Muscle of leg (tissue), 16 donors: ENCODE measurements at places on chromosomes 12 and 14. TPM values are rescaled to one million over a fixed set of nuclear protein-coding genes. Genes with fewer than 3 reads are reported as not detected.

GRCh38 chr14:58733451-58734208 lies 95.9 kb downstream of the DACT1 start:
- no peak overlapping the region for H3K27ac ChIP-seq
- no peaks in the 10 kb centered on the region for H3K27me3 ChIP-seq
- peaks cover 2% of the 10 kb centered on the region for H3K4me1 ChIP-seq
- no peak overlapping the region for H3K4me3 ChIP-seq

- no peaks in the 10 kb centered on the region for H3K27me3 ChIP-seq
- peak; percentile 74 for DNase-seq
- H3K4me3 ChIP-seq: no peak overlapping the region
- H3K4me1 ChIP-seq: no peaks in the 10 kb centered on the region
- no peaks in the 10 kb centered on the region for H3K36me3 ChIP-seq
- H3K27ac ChIP-seq: no peak overlapping the region
Observed at GRCh38 chr14:27410981-27411380, 813.1 kb upstream of the NOVA1 start.

Gene ACSS3
- 8.8 TPM for polyA plus RNA-seq

GRCh38 chr12:15688202-15688736 lies 100.9 kb downstream of the EPS8 start:
- DNase-seq: peak; percentile 50
- H3K4me3 ChIP-seq: no peak overlapping the region
- H3K27me3 ChIP-seq: no peaks in the 10 kb centered on the region
- peaks cover 5% of the 10 kb centered on the region for H3K4me1 ChIP-seq
- H3K27ac ChIP-seq: peak overlapping the region; percentile 66

Gene MUCL1
- polyA plus RNA-seq: not detected

Gene SYNJ2BP
- polyA plus RNA-seq: 23.0 TPM

DNA sequence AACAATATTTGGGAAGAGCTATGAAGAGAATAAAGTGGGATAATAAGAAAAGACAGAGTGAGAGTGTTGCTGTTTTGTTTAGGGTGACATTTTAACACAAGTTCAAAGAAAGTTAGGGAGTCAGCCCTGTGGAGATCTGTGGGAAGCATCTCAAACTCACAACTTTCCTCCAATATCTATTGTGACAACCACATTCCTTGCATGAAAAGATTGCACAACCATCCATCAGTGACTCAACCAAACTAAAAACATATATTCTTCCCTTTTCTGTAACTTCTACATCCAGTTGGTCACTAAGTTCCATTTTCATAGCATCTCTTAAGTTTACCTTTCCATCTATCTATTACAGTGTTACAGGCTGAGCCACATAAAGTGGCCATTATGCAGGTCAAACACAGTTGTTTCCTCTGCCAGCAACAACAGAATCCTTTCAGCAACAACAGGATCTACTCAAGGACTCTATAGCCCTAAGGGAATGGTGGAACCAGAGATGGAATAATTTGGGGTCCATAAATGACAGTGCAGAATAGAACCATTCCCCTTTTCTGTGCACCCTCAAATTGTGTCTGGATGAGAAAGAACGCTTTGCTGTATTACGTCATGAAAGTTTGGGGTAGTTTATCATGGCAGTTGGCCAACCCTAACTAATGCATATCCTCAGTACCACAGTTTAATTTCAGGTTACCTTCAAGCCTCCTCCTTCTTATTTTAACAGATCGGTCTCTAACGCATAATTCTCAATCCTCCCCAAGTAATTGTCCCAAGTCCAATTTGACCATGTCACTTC lies 118.8 kb downstream of the ST8SIA1 start:
- no peaks in the 10 kb centered on the region for H3K4me1 ChIP-seq
- H3K4me3 ChIP-seq: no peak overlapping the region
- H3K27ac ChIP-seq: no peak overlapping the region
- no peak for DNase-seq
- H3K36me3 ChIP-seq: no peaks in the 10 kb centered on the region
- H3K27me3 ChIP-seq: no peaks in the 10 kb centered on the region

- H3K4me3 ChIP-seq: no peak overlapping the region
- peaks cover 12% of the 10 kb centered on the region for H3K4me1 ChIP-seq
- no peaks in the 10 kb centered on the region for H3K27me3 ChIP-seq
Observed at GRCh38 chr14:68260121-68260520, 440.5 kb downstream of the RAD51B start.

DNA sequence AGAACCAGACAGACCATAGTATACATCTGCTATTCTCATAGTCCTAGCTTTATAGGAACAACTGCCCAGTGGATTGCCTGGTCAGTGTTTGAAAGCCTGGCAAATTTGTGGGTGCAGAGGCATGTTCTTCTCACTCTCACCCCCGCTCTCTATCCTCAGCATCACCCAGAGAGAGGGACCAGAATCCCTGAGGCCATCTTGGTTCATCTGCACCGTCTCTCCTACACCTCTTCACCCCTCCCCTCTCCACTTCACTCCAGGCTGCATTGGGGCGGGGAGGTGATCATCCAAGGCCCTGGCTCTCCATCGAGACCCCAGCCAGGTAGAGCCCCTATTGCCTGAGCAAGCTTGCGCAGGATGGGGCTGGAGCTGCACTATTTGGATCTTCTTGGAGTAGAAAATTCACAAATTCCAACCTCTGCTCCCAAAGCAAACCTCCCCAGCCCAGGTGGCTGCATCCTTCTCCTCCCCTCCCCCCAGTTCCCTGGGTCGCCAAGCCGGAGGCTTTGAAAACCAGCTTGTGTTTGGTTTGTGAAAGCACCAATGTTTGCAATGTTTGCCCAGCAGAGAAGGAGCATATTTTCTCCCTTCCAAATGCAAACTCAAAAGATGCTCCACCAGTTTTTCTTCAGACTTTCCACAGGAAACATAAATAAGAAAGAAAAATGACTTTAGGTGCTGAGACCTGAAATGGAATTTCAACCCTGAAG lies 18.6 kb upstream of the COL2A1 start:
- no peak for DNase-seq
- peaks cover 7% of the 10 kb centered on the region for H3K4me1 ChIP-seq
- no peak overlapping the region for H3K4me3 ChIP-seq
- no peak overlapping the region for H3K27ac ChIP-seq

DNA sequence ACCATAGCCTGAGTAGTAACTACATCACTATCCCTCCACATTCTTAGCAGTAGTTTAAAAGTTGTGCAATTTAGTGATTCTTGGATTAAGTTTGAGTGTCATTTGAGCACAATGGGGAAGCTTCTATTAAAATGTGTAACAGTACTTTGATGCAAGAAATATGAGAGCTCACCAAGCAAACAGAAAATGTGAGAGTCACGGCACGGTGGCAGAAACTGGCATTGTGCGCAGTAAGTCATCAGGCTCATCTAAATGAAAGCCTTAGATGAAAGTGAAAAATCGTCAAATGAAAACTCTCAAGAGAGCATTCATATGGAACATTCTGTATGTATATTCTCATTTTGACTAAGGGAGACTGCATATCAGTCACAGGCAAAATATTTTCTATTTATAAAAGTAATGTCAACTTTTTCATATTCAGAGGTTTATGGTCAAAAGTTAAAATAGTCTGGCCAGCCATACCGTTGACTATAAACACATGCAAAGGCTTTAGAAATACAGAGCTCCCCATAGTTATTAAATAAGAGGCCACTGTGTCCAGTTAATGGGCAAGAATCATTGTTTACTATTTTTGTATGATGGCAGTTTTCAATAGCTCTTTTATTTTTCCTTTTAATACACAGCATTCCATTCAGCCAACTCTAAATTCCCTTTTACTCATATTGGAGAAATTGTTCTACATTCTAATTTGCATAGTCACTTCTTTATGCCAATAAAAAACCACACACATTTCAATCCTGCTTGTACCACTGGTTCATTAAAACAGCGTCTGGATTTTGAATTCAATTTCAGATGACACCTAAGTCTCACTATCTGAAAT lies 167.9 kb downstream of the PRKD1 start:
- H3K36me3 ChIP-seq: no peaks in the 10 kb centered on the region
- no peak for DNase-seq
- H3K27me3 ChIP-seq: no peaks in the 10 kb centered on the region
- no peak overlapping the region for H3K4me3 ChIP-seq
- H3K4me1 ChIP-seq: no peaks in the 10 kb centered on the region
- no peak overlapping the region for H3K27ac ChIP-seq

GRCh38 chr12:56687223-56688128 lies 608 bp downstream of the PTGES3 start:
- H3K4me3 ChIP-seq: peak overlapping the region; percentile 76
- H3K27ac ChIP-seq: peak overlapping the region; percentile 99
- H3K36me3 ChIP-seq: peaks cover 11% of the 10 kb centered on the region
- DNase-seq: peak; percentile 69
- no peaks in the 10 kb centered on the region for H3K27me3 ChIP-seq

- no peak overlapping the region for H3K27ac ChIP-seq
- H3K4me1 ChIP-seq: no peaks in the 10 kb centered on the region
- DNase-seq: no peak
- H3K36me3 ChIP-seq: no peaks in the 10 kb centered on the region
- H3K27me3 ChIP-seq: peaks cover 2% of the 10 kb centered on the region
Observed at GRCh38 chr14:97713023-97713422, 915.8 kb downstream of the VRK1 start.

Gene A2M
- polyA plus RNA-seq: 347 TPM

DNA sequence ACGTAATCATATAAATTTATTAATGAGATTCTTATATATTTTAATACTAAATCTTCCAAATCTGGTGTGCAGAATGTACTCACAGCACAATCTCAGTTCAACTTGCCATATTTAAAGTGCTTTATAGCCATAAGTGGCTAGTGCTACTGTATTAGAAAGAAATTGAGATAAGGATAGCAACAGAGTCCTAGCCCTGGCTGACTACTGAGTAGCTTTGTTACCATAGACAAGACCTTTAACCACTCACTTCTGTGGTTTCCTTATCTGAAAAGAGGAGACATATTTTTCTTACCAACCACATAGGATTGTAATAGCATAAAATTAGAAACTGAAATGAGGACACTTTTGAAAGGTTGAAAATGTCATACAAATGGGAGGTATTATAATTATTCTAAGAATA lies 2.0 kb upstream of the CHURC1 start:
- DNase-seq: no peak
- H3K36me3 ChIP-seq: no peaks in the 10 kb centered on the region
- peaks cover 2% of the 10 kb centered on the region for H3K27me3 ChIP-seq
- H3K4me3 ChIP-seq: no peak overlapping the region

DNA sequence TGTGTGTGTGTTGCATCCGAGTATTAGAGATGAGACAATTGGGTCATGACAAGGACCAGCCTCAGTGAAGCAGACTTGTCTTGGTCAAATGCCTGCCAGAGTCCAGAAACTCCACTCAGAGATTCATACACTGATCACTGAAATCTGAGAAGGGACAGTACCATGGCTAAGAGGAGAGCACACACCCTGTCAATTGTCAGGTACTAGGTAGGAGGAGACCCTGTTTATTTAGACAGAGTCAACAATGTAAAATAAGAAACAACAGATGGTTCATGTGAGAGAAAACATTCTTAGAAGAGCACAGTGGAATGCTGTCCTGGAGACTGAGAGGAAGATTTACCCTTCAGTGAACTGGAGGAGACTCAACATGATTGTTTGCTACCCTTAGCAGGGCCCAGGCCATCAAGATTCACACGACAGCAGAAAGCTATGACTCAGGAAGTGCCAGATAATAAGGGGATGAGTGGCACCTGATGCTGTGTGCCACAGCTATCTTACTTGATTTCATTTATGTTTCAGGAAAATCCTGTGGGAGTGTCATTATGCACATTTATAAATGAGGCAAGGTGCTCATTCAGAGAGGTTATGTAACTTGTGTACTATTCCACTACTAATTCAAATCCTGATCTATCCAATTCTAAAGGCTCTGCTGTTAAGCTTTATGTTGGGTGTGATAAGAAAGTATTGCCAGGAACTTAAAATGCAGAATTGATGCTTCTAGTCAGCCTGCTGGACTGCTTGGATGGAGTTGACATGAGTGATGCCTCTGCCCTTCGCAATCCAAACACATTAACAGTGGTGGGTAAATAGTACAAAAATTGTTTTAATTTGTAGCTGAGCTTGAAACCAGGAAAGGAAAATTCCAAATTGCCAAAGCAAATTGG lies 136.6 kb upstream of the NEDD1 start:
- H3K27me3 ChIP-seq: no peaks in the 10 kb centered on the region
- no peak overlapping the region for H3K27ac ChIP-seq
- no peaks in the 10 kb centered on the region for H3K4me1 ChIP-seq

Gene AMDHD1
- 0.11 TPM for polyA plus RNA-seq

GRCh38 chr12:110074089-110074488 lies 25.8 kb upstream of the C12orf76 start:
- DNase-seq: no peak
- peak overlapping the region; percentile 51 for H3K27ac ChIP-seq
- no peak overlapping the region for H3K4me3 ChIP-seq
- H3K4me1 ChIP-seq: peaks cover 17% of the 10 kb centered on the region
- no peaks in the 10 kb centered on the region for H3K27me3 ChIP-seq
- H3K36me3 ChIP-seq: no peaks in the 10 kb centered on the region
